ENCODE measurements at places on chromosomes 4 and X.

- DNase-seq: no peak
These were observed 19.1 kb upstream of the HSFX4 start for GRCh38 chrX:149910178-149910695.

GRCh38 chr4:47641755-47642154, 156.7 kb downstream of the ATP10D start:
- DNase-seq: no peak

DNA sequence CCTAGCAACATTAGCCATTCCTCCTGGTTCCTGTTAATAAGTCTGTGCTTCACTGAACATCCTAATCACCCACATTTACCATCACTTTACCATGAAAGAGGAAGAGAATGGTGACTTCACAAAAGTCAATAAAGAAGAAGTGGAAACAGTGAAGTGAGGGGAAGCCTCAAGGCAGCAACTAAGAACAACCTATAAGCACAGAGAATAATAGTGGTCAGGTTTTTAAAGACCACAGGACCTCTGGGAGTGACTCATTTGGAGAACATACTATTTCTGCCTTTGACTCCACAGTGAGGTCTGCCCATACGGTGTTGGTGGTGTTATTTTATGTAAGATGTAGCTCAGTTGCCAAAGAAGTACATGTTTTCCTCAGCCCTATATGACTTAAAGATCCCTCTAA, 86.0 kb upstream of the TET2 start:
- no peak for DNase-seq

GRCh38 chr4:119113033-119113655, 22.5 kb upstream of the MYOZ2 start:
- no peak for DNase-seq

- DNase-seq: no peak
These were observed 552.6 kb downstream of the GBA3 start for GRCh38 chr4:23245203-23245832.

DNA sequence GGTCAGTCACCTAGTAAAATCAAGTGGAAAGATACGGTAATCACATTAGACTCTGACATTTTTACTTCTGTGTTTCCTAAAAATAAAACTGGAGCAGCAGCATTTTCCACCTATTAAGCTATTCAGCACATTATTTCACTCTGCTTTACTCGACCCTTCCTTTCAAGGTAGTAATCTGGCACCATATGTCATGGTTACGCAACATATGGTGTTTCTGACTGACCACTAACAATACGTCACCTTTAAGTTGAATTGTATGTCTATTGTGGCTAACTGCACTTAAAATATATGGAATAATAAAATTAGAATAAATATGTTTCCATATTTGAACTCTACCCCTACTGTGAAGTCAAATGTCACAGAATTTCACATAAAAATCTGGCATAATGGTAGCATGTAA, 168.8 kb downstream of the CDS1 start:
- DNase-seq: no peak

DNA sequence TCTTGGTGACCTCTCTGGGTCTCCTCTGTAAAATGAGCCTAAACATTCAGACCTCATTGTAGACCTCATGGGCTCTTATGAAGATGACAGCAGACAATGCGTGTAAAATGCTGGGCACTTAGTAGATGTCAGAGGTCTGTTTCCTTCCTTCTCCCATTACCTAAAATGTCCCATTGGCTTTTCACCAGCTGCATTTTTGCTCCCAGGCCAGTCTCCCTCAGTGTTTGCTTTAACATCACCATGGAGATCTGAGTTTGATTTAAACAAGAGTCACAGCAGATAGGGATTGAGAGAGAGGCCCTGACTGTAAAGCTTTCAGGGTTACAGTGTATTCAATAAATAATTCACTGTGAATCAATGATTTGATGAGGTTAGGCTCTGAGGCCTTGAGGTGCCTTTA, 24.3 kb downstream of the PSAPL1 start:
- no peak for DNase-seq

DNA sequence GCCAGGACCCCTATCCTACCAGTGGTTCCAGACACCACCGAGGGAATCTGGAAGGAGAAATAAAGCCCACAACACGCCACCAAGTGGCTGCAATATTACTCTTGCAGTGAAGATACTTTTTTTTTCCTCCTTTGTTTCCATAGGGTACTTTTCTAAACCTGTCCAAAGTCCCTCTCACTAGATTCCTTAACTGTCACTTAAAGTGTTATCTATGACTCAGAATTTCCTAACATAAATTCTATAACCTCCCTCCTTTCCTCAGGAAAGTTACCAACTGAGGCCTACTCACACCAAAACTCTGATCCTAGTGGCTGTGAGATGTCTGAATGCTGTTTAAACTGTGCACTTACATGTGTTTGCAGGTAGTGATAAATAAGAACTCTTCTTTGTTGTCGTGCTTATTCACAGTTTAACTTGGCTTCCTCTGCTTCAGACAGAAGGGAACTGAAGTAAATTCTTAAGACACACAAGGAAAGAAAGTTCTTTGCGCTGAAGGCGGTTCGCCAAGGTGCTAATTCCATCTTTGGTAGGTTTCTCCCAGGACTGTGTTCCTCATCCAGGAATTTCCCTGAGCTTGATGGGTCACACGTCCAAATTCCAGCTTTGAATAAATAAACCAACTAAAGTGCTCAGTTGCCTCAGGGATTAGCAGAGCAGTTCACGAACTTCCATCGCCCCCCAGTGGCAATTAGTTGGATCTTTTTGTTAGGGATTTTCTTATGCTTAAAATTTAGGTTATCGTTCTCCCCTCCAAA, 10.7 kb upstream of the HCCS start:
- DNase-seq: no peak

- DNase-seq: no peak
These were observed 375.4 kb downstream of the ZNF674 start for GRCh38 chrX:46169808-46170207.

Measured in NCI-H2081 treated with DMSO at 0.1 percent for 48 hours (cell line).